T-helper 17 cell (primary cell): ENCODE measurements at places on chromosomes 6 and 20.

DNA sequence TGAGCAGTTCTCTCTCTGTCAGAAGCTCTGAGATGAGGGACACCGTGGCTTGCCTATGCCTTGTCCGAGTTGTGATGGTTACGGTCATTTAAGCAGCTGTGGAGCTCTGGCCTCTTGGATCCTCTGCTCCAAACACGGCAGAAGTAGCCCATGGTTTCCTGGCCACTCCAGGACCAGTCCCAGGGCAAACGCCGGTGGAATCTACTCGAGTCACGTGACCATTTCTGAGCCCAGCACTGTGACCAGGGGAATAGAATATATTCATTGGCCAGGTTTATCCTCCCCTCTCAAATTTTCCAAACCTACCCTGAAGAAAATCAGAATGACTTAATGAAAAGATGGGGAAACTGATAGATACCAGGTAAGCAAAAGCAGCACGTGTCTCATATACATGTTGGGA, 152.8 kb downstream of the TTLL2 start:
- H3K4me3 ChIP-seq = no peak overlapping the region
- peaks cover 40% of the 10 kb centered on the region for H3K27me3 ChIP-seq
- peak overlapping the region; percentile 47 for H3K27ac ChIP-seq

DNA sequence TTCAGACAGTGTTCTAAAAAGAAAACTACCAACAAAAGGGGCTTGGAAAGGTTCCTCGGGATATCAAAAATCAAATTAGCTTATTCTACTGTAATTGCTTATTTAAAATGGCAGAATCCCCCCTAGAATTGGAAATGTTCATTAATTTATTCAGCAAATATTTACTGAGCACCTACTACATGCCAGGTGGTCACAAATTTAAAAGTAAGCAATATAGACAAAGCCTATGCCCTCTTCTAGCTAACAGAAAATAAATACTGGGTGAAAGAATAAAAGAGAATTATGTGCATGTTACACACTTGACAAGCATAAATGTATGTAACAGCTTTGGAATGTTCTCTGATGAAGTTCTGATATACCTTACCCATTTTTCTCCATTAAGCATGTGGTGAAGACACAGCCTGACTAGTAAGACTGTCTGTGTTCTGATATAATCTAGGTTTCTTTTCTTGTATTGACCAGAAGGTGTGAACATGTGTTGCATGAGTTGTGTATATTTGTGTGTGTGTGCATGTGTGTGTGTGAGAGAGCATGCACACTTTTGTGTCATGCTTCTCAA, 606.7 kb upstream of the CITED2 start:
- no peak overlapping the region for H3K4me3 ChIP-seq
- no peak overlapping the region for H3K27ac ChIP-seq
- peaks cover 8% of the 10 kb centered on the region for H3K4me1 ChIP-seq

DNA sequence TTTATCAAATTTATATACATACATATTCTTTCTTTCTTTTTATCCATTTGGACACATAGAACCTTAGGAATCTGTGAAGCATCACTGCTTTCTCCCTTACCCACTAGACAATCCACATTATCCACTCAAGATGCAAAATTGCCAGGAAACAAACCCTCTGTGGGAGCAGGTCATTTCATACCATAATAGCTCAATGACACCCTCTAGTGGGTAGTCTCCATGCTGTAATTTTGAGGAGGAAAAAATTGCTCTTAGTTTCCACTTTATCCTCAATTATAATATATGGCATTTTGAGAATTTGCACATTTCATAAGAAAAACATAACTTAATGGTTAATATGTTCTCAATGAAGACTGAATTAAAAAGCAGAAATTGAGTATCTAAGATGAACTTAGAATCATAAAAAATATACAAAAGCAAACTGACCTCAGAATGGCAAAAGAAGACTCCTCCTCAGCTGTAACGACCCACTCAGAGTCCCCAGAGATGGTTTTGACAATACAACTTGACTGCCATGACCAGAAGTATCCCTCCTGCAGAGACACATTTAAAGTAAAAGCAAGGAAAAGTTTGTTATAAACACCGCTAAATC, 164.1 kb downstream of the FRK start:
- H3K27ac ChIP-seq = no peak overlapping the region
- no peak for DNase-seq
- no peak overlapping the region for H3K4me3 ChIP-seq
- peaks cover 2% of the 10 kb centered on the region for H3K36me3 ChIP-seq

DNA sequence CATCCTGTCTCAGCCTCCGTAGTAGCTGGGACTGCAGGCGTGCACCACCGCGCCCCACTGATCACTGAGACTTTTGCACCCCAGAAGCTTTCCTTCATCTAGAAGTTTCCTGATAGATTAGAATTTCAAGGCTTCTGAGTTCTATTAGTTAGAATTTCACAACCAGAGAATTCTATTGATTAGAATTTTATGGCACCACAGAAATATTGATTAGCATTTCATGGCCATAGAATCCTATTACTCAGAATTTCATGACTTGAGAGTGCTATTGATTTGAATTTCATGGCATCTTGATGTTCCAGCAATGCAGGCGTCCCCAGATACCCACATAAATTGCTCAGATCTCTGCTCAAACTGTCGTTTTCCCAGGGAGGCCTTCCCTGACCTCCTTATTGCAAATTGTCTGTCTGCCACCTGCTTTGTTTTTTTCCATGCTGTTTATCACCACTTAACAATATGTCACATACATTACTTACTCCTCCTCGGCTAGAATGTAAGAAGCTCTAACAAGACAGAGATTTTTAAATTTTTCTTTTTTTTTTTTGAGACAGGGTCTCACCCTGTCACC, 16.9 kb upstream of the CBFA2T2 start:
- H3K4me1 ChIP-seq = peaks cover under 1% of the 10 kb centered on the region
- no peak overlapping the region for H3K27ac ChIP-seq
- no peaks in the 10 kb centered on the region for H3K27me3 ChIP-seq

DNA sequence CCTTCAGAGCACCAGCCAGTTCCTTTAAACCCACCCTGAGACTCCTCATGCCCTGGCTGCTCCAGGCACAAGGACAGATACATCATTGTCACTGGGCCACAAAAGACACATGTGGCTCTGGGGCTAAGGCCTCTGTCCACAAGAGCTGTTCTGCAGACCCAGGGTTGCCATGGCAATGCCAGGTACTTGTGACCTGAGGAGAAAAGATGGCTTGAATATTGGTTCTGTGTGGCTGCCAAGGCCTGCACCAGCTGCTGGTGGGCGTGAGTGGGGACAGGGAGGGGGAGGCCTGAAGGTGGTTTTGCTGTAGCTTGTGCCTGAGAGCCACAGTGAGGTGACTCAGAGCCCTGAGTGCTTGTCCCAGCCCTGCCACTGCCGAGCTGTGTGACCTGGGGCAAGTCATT, 31.8 kb downstream of the SAYSD1 start:
- peaks cover 43% of the 10 kb centered on the region for H3K27me3 ChIP-seq
- H3K27ac ChIP-seq = no peak overlapping the region
- H3K4me3 ChIP-seq = no peak overlapping the region
- H3K36me3 ChIP-seq = peaks cover 2% of the 10 kb centered on the region
- peaks cover 2% of the 10 kb centered on the region for H3K4me1 ChIP-seq

- no peaks in the 10 kb centered on the region for H3K36me3 ChIP-seq
- peaks cover 5% of the 10 kb centered on the region for H3K27me3 ChIP-seq
- H3K27ac ChIP-seq = no peak overlapping the region
- no peak overlapping the region for H3K4me3 ChIP-seq
Observed at GRCh38 chr20:43014206-43014605, 175.5 kb downstream of the PTPRT start.
